ENCODE measurements at places on chromosomes 16 and 17. TPM values are rescaled to one million over a fixed set of nuclear protein-coding genes. Genes with fewer than 3 reads are reported as not detected.

The ADAM11 gene
- 0.36 TPM for total RNA-seq

The KRTAP2-2 gene
- total RNA-seq: not detected

The ABCA10 gene
- total RNA-seq: 7.5 TPM

The ARL5C gene
- 2.1 TPM for total RNA-seq

The SOX9 gene
- 2.1 TPM for total RNA-seq

The FBXL16 gene
- total RNA-seq: under 0.01 TPM

The GDPD1 gene
- 0.49 TPM for total RNA-seq
